ENCODE measurements at places on chromosomes 2 and 18.

DNA sequence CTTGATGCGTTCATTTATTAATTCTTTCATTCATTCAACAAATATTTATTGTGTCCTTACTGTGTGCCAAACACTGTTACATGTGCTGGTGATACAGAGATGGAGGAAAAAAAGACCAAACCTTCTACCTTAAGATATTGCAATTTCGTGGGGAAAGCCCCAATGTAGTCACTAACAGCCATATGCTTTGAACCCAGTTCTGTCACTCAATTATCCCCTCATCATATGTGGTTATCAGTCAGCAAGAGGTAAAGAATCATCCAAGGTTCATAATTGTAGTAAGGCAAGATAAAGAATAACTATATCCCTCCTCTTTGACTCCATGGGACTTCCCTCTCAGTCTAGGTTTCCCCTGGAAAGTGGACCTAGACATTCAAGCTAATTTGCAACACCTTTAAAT, 1185.6 kb upstream of the CELF4 start:
- DNase-seq, result no peak

GRCh38 chr2:157172866-157173578, 84.5 kb upstream of the GALNT5 start:
- no peak for DNase-seq

- DNase-seq, result no peak
Observed at GRCh38 chr2:38277245-38278116, 99.6 kb downstream of the ATL2 start.

GRCh38 chr2:124563426-124563825, 538.3 kb downstream of the CNTNAP5 start:
- DNase-seq, result no peak

- no peak for DNase-seq
Observed at GRCh38 chr2:138581909-138582308, 80.3 kb downstream of the SPOPL start.

DNA sequence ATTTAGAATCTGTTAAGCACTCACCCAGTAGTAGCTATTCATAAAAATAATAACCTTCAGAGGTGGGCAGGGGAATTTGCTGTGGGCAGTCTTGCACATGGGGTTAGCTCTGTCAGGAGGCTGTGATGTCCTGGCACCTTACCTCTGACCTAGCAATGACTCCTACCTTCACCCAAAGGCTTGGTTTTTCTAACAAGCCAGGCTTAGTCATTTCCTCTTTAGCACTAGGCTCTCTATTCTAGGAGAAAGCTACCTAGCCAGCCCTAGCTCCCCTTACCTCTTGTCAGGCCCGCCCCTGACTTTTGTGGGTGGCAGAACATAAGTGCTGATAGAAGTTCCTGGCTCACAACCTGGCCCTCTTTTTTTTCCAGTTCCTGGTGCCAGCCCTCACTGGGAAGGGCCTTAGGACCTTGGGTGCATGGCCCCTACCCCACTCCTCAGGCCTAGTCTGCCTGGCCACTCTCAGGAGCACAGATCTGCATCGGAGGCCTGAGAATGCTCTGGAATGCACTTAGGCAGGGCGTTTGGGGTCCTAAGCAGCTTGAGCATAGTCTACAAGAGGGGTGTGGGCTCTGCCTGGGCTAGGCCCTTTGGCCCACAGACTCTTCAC, 17.7 kb downstream of the CPLX4 start:
- DNase-seq, result no peak

GRCh38 chr2:10623776-10624175, 66.0 kb downstream of the NOL10 start:
- no peak for DNase-seq

DNA sequence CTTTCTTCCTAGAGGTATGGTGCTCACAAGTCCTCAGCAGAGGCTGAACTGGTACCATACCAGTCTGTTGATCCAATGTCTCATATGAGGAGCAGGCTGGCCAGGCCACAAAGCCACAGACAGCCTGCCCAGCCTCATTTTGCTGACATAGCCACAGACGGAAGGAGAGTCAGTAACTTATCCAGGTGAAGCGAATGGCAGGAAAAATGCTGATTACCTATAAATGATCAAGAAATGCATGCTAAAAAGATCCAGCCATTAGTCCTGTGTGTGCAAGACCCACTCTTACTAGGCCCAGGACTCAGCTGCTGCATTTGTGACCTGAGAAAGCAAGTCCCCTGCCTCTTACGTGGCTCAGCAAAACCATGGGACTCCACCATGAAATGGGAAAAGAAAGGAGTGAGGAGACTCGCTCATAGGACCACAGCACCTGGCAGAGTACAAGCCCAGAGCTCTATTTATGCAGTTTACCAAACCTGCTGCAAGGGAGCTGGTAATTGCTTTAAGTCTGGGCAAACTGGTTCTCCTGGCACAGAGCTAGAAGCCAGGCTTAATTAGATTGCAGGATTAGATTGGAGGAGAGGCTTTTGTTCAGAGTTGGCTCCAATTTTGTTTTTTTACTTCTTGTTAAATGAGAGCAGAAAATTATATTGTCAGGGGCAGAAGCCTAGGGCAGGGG, 19.0 kb downstream of the RHOB start:
- DNase-seq, result no peak

- DNase-seq, result no peak
Observed at GRCh38 chr18:24272229-24272525, 125.4 kb downstream of the OSBPL1A start.

DNA sequence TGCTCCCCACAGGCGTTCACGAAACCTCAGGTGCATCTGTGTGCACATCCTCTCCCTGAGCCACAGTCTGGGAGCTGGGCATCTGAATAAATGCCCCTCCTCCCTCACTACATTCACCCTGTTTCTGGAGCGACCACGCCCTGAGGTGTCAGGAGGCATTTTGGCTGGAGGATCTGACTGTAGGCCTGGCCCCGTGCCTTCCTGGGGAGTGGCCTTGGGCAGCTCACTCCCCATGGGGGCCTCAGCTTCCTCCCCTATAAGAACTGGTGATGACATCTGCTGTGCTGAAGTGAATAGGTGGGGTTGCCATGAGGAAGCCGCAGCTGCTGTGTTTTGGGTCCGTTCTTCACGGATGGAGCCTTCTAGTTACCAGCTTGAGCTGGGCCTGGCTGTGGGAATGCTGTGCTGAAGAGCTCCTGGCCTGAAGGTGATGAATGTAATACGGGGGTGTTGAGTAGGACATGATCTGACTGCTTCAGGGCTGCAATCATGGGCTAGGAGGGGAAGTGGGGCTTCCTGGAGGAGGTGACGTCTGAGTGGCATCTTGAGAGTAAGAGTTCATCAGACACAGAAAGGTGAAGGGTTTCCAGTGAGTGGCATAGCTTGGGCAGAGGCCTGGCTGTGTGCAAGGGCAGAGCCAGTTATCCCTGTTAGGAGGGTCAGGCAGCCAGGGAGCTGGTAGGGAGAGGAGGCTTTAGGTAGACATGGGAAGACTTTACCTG, 58.2 kb downstream of the GLI2 start:
- DNase-seq, result peak; percentile 41

DNA sequence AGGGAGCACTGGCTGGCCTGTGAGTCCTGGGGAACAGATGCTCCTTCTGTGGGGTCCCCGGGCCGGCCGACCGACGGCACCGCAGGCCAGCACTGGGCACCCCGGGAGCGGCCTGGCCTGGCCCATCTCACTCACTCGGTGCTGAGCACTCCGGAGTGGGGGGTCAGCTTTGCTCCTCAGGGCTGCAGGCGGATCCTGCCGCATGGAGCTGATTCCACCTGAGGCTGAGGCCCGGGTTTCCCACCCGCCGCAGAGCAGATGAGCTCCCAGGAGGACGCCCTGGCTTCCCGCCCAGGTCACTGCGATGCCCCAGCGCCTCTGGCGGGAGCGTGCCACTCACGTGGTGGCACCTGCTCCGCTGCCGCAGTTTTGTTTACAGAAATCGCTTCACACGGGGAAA, 418.6 kb downstream of the GALR1 start:
- no peak for DNase-seq

DNA sequence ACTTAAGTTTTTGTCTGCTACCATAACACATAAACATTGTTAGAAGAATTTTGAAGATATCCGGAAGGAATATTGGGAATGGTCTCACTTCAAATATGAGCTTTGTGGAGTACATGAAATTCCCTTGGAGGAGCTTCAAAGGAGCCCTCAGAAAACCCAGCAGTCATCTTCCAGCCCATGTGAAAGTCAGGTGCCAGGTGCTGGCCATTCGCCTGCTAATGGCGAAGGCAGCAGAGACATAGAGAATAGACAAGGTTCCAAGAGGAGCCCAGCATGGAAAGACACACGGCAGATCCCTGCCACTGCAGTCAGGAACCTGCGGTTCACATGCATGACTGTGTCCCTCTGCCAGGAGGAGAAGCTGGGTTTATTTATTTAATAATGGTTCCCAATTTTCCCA, 40.0 kb upstream of the EPG5 start:
- DNase-seq, result no peak

DNA sequence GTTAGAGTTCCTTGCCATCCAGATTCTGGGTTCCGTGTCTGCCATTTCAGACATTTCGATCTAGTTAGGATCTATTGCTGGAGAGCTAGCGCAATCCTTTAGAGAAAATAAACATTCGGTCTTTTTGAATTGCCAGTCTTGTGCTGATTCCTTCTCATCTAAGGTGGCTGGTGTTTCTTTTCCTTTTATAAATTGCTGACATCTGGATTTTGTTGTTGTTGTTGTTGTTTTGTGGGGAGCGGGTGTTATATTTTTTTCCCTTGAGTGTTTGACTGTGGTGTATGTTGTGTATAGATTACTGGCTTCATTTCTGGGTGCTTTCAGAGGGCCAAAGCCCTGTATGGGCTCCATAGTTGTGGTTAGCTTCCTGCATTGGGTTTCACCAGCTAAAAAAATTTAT, 128.5 kb upstream of the LRP1B start:
- no peak for DNase-seq

GRCh38 chr2:226693521-226693920, 106.1 kb downstream of the IRS1 start:
- no peak for DNase-seq

- no peak for DNase-seq
Observed at GRCh38 chr2:213868526-213868925, 542.3 kb upstream of the VWC2L start.

- DNase-seq, result no peak
Observed at GRCh38 chr2:214014551-214015220, 396.2 kb upstream of the VWC2L start.

DNA sequence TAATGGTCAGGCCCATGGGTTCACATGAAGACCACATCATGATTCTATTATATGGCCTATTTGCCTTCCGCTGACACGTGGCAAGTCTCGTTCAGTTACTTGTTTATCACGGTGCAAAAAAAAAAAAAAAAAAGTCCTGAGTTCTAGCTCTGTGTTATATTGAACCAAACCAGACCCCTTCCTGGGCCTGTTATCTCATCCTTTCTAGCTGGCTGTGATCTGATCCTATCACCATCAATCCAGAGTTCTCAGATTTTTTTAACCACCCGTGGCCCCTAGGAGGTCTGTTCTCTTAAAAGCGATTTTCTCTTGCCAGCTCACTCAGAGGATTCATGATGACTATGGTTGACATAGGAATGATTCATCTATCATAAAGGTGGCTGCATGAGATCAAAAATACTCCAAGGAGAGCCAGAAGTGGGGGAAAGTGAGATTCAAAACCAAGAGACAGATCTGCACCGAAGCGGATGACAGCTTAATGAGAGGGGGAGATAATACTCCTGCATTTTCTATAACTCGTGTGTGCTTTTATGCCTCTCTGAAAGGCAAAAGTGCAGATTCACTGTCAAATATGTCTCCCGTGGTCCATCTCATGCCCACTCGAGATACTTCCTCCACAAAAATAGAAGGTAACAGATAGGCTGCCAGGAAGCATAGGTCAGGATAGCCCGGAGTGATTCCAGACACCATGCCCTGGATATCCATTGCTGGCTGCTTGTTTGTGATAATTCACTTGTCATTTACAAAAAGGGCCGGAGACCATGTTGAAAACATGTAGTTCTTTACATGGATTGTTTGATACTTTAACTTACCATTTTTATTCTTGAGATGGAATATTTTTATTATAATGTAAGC, 505.7 kb upstream of the KLHL29 start:
- no peak for DNase-seq

DNA sequence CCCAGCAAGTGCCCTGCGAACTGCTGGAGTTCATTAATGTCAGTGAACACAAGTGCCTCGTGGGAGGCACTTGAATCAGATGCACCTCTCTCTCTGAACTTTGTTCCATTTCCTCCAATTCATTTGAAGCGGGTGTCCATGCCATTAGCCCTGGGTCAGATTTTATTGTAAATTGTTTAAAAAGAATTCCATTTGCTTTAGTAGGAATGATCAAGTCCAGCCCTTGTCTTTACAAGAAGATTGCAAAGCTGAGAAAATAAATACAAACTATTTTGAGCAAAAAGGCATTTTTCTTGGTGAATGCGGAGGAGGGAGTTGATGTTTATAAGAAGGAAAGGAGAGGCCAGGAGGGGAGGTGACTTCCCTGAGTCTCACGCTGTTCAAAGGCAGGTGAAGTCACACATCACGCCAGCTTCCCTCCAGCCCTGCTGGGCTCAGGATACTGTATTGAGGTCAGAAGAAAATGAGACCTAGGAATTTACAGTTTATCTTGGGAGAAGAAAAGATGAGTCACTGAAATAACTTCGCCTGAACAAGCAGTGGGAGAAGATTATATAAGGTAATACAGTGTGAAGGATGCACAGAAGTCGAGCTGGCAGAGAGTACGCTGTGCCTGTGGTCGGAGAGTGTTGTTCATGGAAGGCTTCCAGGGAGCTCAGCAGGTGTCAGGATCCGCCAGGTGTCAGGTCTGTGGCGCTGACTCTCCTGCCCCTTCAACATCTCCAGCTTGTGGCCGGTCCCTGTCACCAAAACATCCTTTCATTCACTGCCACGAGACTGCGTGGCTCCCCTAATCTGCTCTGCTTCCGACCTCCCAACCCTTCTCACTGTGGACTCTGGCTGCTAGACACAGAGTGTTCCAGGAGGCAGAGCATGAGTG, 36.5 kb downstream of the EFR3B start:
- no peak for DNase-seq

DNA sequence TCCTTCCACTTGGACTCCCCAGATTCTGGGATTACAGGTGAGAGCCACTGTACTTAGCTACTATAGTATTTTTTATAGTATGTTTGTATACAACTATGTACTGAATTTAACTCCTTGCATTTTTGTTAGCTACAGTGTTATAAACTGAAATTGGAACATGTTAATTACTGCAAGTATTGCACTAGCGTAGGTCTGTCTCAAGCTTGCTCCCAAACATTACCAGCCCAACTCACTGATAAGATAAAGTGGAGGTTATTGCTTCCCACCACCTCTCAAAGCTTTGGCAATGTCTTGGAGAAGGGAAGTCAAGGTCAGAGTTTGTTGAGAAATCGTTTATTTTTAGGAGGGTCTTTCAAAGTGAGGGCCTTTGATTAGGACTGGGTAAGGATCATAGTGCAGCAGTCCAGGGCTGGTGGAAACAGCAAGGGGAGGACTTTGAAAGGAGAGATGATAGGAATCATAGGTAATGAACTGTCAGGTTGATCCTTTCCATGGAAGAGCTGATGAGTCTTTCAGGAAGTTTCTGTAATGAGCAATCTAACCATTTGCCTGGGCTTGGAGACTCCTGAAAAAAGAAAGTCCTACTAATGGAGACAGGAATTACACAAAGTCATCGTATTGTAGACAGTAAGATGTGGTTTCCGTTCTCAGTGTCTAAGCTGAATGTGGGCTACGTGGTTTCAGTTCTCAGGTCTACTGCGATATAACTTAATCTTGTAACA, 257.1 kb downstream of the MYO3B start:
- DNase-seq, result no peak
